ENCODE measurements at places on chromosomes 6 and 20.

- DNase-seq = no peak
Observed at GRCh38 chr6:106154326-106154725, 68.2 kb downstream of the PRDM1 start.

DNA sequence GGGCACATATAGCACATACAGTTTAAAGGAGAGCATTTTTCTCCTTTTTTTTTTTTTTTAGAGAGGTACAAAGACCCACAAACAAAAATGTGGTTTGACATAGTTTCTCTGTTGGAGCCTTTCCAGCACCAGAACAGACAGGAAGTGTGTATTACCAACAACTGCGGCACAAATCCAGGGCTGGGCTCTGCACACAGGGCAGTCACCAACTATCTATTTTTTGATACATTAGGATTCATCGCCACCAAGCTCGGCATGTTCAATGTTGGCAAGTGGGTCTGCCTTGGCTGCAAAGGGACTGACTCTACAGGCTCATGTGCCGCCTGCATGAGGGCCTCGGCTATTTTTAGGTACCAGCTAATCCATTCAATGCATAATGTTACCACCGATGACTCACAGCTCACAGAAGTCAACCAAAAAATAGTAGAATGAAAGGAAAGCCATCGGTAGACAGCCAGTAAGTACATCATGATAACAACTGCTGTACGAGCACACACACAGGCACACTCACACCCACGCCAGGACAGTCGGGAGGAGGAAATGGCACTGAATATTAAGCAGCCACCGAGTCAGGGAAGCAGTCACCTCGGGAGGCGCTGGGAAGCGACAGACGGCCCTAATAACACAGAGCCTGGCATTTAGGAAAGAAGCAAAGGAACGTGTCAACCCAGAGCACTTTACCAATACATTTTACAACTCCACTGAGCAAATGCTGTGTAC, 81.6 kb downstream of the GMPR start:
- DNase-seq = peak; percentile 69

GRCh38 chr6:21791581-21791980, 198.0 kb downstream of the SOX4 start:
- no peak for DNase-seq

GRCh38 chr20:38308047-38308438, 4.1 kb downstream of the BPI start:
- no peak for DNase-seq

DNA sequence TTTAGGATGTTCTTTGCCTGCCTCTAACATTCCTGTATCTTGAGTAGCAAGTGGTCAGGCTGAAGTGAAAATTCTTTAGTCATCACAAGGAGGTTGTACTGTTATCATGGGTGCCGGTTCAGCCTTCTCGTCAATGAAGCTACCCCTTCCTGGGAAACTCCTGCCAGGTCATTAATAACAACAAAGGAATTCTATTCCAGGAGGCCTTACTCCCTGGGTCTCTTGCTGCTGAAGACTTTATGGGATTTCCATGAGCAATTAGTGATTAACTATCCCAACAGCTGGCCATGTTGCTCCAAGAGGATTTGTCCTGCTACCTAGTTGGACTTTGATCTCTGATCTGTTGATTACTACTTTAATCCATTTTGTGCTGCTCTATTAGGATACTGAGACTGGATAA, 62.7 kb upstream of the ELOVL5 start:
- no peak for DNase-seq

DNA sequence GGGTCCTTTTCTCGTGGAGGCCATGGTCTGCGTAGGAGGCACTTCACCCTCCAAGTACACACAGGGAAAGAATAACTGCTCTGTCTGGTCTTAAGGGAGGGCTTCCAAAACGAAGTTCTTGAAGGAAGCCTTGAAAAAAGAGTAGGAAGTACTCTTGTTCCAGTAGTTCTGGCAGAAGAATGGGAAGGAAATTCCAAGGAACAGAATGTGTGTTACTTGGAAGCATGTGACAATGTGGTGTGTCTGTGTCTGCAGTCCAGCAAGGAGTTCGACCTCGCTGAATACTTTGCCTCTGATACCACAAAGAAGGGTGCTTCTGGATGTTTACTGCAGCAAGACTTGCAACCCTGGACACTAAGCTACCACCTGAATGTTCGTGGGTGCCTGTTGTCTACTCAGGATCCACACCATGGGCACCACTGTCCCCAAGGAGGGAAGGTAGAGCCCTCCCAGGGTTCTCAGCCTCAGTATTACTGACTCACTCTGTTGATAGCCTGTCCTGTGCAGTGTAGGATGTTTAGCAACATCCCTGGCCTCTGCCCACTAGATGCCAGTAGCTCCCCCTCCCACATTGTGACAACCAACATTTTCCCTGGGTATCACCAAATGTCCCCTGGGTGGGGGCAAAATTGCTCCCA, 471.6 kb upstream of the CDH4 start:
- DNase-seq = no peak

GRCh38 chr6:161035182-161035980, 43.8 kb downstream of the MAP3K4 start:
- no peak for DNase-seq

DNA sequence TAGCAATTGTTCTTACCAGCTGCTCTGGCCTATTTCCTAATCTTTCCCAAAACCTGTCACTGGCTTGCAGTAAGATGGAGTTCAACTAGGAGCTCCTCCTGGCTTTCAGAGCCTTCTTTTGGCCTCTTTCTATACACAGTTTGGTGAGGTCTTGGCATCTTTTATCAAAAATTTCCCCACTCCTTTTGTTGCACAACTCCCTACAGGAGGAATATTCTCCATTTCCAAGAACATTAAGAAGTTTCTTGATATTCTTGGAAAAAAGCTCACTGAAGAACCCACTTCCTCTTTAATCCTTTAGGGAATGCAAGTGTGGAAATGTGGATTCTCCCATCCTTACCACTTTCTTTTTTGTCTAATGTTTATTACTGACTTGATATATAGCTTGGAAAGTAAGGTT, 171.3 kb upstream of the KCNK16 start:
- DNase-seq = no peak

DNA sequence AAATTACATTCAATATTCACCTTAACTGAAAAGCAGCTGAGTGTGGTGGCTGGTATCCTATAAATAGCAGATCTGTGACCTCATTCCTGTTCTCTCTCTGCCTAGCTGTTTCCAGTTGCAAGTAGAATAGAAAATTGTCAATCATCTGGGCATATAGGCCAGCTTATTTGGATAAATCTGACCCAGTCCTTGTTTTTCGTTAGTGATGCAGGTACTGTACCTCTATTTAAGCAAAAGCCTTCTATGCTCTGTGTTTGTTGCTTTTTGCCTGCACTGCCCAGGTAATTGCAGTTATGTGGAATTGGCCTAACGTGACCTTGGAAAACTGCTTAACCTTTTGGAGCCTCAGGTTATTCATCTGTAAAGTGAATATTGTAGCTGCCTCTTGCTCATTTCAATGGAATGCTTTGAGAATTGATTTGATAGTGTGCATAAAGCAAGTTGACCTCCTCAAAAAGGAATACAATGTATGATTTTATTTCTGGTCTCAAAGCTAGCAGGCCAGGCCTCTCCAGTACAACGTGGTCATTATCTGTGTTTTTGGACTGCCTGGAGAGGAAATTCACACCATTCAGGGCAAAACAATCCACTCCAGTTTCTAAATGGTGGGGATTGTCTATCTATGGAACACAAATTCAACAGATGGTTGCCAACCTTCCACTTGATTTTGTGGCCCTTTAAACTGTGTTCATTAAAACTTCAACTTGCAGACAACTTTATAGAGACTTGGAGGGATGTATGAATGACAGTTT, 508.7 kb upstream of the CITED2 start:
- no peak for DNase-seq

GRCh38 chr20:54227751-54228150, 19.9 kb downstream of the PFDN4 start:
- DNase-seq = no peak

DNA sequence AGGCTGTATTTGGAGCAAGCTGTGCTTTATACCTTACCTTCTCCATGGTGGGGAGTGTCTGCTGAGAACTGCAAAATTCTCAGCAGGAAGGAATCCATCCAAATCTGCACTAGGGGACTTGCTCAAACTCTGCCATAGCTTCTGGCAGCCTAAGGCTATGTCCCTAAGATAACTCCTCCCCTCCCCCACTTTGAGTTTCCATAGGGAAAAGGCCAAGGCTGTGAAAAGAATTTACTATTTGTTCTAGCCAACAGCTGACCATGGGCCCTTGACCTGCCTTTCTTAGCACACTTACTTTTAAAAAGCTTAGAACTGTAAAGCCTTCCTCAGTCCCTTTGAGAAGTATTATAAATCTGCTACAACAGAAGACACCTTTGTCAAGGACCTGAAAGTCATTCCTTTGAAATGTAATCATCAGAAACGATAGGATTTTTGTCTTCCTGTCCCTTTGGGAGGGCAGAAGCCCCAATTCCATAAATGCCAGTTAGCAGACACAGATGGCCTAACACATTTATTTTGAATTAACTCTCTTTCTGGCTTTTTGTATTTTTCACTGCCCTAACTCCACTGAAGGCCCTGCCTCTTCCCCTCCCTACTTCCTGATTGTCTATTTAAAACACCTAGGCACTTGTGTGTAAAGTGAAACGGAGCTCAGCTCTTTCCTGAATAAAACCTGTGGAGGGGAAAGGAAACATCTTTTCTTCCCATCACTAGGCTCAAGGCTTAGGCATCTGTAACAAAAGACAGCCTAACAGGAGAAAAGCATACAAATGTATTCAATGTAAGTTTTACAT, 157.1 kb downstream of the AKAP7 start:
- DNase-seq = no peak

DNA sequence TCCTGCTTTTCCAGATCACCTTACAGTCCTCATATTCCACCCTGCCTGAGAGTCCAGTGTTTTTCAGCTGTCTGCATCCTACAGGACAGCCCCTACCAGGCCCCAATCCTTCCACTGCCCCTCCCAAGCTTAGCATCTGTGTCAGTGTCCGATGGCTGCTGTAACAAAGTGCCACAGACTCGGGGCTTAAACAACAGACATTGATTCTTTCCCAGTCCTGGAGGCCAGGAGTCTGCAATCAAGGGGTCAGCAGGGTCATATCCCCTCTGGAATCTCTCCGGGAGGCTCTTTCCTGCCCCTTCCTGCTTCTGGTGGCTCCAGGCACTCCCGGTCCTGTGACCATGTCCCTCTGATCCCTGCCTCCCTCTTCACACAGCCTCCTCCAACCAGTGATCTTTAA, 396.6 kb upstream of the MAP3K7 start:
- DNase-seq = no peak

GRCh38 chr6:148986608-148987007, 239.8 kb downstream of the UST start:
- no peak for DNase-seq

DNA sequence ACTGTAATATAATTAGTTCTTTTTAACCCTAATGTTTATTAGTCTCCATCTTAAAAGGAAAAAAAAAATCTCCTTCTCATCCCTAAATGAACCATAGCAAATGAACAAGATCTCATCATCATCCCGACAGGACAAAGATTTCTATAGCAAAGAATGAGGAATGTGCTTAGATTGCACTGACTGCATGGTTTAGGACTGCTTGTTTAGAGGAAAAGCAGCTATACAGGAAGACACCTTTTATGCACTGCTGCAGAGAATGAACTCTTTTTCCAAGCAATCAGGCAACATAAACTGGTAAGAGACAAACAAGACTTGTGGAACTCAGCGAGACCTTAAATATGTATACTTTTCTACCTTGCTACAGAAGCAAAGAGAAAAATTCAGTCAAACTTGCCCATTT, 26.8 kb downstream of the CSNK2A1 start:
- no peak for DNase-seq

DNA sequence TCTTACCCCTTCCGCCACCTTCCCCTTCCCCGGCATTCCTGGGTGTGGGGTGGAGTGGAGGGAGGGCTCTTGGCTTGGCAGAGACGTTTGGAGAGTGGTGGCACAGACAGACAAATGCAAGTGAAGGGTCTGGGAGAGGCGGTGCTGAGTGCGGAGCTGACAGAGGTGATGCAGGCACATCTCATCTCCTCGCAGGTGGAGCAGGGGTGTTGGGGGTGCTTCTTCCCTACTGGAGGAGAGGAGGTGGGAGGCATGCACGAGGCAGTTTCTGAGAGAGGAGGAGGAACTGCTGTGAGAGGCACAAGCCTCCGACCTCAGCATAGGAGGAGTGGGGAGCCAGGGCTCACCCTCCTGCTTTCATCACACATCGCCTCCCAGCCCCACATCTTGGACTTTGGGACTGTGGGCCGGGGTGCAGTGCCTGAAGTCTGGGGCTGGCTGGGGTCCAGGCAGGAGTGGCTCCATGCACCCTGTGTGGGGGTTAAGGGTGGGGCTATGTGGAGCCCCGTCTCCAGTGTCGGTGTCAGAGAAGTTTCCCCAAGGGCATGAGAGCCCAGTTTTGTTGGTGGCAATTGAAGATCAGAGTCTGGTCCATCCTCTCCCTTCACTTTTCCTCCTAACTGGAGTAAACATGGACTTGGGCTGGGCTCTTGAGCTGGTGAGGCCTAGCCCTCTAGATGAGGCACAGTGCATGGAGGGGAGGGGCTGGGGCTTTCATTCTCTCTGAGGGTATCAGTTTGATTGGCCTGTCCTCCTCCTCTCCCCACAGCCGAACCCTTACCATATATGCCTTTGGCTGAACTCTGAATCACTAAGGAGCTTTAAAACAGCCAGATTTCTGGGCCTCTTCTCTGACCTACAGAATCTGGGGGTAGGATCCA, 20.2 kb upstream of the SLC22A7 start:
- no peak for DNase-seq

DNA sequence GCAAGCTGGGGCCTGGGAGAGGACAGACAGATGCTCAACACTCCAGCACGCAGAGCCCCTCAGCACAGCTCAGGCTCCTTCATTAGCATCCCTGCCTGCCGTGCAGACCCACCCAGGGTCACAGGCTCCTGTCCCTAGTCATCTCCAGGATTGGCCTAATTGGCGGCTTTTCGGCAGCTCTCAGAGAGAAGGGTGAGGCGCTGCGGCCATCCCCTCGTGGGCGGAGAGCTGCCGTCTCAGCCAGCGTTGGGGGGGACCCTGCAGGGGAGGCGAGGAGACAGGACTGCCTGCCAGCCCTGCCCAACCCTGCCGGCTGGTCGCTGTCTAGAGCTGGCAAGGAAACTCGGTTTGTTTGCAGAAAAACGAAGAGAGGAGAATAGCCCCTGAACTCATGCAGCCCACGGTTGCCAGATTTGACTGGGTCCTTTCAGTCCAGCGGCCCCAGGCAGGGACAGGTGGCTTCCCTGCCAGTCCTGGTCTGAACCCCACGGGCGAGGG, 26.8 kb downstream of the BHLHE23 start:
- DNase-seq = no peak

GRCh38 chr6:144543006-144543871, 258.1 kb downstream of the UTRN start:
- DNase-seq = no peak

DNA sequence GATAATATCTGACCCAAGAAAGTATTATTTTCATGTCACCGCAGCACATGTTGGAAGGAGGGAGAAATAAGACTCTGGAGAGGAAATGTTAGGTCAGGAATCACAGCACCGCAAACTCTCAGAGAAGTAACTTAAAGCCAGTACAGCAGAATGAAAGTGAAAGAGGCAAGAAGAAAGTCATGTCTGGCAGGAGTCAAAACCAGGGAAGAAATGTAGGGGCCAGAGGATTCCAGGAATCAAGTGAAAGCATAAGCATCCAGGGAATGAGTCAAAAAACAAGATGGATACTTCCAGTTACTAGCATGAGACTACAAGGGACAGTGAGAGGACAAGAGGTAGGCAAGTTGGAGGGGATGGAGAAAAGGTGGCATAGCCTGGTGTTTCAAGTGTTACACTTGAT, 80.4 kb downstream of the AK9 start:
- DNase-seq = no peak
